ENCODE measurements at places on chromosomes 5 and 9.

- DNase-seq, result no peak
Observed at GRCh38 chr9:130301483-130302286, 36.1 kb downstream of the HMCN2 start.

- DNase-seq, result no peak
Observed at GRCh38 chr5:96324708-96325107, 108.3 kb downstream of the PCSK1 start.

DNA sequence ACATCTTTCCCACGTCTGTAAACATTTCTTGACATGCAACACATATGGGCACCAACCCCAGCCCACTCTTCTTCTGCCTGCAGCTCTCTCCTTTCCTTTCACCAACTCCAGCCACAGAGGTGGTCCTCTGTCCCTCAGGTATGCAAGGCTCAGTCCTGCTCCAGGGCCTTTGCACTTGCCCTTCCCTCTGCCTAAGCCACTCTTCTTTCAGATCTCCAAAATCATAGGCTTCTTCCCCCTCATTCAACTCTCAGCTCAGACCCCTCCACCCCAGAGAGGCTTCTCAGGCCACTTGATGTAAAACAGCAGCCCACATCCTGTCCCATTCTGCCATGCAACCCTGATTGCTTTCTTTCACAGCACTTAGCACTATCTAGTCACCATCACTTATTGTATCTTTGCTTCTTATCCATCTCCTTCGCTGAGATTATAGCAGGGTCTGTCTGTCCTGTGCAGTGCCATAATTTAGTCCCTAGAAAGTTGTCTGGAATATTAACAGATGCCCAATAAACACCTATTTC is 3.4 kb downstream of the LIFR start:
- DNase-seq, result no peak

DNA sequence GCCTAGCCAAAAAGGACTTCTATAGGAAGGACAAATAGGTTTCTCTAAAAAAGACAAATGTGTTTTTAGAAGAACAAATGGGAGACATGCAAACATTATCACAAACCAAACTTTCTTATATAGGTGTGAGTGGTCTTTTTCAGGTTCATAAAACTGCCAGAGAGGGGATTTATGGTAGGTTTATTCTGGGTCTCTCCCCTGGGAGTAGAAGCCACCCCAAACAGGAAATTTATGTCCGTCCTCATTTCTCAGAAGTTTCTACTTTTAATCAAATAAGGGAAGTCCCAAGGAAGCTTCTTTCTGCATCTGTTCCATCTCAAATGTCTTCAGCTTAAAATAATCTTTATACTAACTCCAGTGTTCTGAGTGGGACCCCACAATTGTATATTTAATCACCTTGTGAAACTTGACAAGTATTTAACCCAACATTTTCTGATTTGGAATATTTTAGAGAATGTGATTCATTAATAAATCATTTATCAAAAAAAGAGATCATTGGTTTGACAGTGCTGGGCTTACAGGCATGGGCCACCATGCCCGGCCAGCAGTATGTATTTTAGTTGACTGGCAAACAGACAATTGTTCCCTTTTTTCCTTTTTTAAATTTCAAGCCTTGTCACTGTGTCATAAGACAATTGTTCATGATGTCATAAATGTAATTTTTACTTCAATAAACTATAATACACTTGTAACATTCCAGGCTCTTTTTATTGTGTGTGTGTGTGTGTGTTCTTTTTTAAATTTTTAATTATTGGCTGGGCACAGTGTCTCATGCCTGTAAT is 44.6 kb upstream of the GLDC start:
- DNase-seq, result no peak

- no peak for DNase-seq
Observed at GRCh38 chr9:102209176-102209575, 470.7 kb upstream of the GRIN3A start.

DNA sequence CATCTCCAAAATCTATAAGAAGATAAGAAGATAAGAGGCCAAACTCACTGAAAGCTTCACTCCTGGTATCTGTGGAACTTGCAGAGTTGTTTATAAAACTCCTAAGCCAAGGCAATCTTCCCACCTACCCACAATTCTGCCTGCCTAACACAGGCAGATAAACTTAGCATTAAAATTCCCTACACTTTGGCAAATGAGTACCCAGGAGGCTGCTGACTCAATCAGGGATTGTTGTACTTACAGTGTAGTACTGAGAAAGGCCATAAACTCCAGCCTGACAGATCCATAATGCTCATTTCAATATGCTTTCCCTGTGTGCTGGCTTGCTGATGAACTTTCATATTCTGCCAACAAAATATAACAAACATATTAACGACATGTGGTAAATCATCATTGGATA is 725.2 kb downstream of the BRINP1 start:
- DNase-seq, result no peak

Data from activated CD4-positive, alpha-beta T cell treated with anti-CD3 and anti-CD28 coated beads, Interleukin-2, Interleukin-4, amounts not matched to agents 100 ng/mL and 50 ng/mL, durations not matched to agents 16 hours and 8 hours (primary cell).